ENCODE measurements at places on chromosomes 3 and 15.
A peak's percentile ranks its signal among the peaks of the same experiment; 100 is the strongest.

DNA sequence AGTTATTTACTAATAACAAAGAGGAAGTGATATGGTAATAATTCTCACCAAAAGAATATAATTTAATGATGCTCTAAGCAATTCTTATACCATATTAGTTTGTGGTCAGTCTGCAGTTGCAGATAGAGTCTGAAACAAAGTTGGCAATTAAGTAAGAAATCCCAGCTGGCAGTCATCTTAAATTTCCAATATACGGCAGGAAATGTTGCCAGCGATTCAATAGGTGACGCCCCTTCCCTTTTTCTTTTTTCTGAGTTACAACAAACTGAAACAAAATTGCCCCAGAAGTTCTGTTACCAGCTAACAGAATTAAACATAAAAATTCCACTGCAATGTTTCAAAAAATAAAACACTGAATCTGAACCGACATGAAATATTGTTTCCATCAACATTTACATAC, 26.7 kb downstream of the LRRFIP2 start:
- no peak for DNase-seq

- no peak for DNase-seq
Measured at GRCh38 chr3:104648823-104649222, 717.9 kb upstream of the ALCAM start.

- DNase-seq: no peak
Measured at GRCh38 chr3:100087198-100087597, 27.1 kb downstream of the FILIP1L start.

DNA sequence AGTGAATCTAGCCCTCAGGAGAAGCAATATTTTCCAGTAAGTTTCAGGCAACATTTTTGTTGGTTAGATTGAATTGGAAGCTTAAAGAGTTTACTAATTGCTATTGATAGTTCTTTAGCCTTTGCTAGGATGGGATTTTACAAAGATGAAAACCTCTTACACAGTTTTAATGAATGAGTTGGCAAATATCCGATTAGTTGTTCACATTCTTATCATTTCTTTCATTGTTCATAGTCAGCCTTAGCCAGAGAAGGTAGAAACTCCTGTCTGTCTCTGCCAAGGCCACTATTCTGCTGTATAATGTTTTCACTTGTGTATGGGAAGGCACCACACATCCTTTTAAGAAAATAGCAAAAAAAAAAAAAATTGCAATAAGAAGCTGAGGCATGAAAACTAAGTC, 222.0 kb upstream of the MANF start:
- DNase-seq: no peak

DNA sequence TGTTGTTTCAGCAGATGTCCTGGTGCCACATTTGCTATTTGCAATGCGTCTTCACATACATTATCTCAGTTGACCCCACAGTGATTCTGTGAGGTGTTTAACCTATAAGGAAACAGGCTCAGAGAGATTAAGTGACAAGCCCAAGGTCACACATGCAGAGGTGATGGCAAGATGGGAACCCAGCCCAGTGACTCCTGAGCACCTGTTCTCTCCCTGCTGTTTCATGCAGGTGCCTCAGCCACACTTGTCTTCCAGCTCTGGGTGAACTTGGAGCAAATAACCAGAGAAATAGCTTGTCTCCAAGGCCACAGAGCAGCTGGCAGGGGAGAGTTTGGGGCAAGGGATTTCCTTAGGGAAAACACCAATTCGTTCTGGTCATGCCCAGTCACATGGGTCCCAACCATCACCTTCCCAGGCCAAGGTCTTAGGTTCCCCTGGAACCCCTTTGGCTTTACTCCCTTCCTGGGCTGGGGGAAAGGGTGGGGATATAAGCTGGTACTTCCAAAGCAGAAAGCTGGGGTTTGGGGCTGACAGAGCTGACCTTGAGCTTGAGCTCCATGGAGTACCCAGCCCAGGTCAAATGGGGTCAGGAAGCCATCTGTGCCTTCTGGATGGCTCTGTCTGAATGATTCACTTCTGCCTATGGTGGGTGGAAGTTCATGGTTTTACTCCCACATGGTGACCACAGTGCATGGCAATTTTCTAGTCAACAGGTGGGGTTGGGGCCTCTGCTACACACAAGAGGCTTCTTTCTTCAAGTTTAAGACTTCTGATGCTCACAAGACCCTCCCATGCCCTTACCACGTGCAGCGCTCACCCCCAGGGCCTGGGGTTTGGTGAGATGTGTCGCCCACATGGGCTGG, 22.4 kb downstream of the LIPC start:
- no peak for DNase-seq

DNA sequence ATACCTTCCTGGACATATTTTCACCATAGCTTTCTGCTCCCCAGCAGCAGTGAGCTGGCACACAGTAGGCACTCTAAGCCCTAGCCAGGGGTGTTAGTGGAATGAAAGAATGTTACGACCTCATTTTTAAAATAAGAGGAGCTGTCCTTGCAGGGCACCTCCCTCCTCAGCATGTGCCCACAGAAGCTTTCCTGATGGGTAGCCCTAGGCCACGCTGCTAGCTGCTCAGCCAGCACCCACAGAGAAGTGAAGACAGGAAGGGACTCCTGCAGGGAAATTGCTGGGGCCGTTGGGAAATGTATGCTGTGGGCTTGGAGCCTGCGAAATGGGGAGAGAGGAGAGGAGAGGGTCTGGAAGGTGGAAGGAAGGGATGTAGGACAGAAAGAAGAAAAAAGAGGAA, 87.3 kb upstream of the ANKRD34C start:
- no peak for DNase-seq

GRCh38 chr15:70557521-70558258, 205.7 kb downstream of the UACA start:
- no peak for DNase-seq

DNA sequence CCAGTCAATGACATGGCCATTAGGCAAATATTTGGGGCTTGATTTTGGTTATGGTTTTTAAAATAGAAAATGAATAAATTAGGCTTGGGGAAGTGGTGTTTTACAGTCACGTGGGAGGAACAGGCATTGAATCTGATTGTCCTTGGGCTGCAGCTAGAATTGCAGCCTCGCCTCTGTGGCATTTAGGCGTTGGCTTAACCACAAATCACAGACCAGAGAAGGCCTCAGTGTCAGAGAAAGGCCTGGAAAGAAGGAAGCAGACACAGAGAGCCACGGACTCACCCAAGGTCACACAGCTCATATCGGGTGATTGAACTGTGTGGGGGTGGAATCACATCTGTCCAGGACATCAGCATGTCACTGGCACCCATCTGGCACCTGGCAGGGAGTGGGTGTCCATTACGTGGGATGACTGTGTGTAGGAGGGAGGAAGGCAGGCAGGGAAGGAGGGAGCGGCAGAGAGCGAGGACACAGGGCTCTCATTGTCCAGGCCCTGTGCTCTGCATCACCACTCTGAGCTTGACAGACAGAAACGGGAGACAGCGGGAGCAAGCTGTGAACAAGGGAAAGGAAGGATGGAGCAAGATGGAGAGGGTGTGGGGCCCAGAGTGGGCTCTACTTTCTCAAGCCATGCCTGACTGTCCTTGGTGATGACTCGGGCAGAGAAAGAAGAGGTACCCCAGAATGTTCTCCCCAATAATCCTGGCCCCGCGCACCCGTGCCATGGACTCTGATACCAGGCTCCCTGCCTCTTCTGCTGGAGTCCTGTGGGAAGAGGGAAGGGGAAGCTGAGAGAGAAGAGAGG, 186.4 kb downstream of the FAM43A start:
- no peak for DNase-seq

DNA sequence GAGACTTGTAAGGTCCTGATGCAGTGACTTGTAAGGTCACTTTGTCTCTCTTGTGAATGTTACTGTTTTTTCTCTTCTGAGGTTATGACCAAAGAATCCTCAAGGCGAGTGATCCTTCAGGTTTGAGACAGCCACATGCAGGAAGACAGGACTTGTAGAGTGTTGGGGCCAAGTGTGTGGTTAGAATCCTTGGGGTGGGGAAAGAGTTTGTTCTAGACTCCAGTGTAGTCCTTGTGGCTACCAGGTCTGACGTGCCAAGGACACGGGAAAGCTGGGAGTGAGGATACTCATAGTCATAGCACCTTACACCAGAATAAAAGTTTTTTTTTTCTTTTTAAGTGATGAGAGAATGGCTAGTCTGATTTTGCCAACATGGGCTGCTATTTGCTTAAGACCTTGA, 7.3 kb upstream of the SACM1L start:
- DNase-seq: no peak

- DNase-seq: no peak
Measured at GRCh38 chr3:135779590-135780235, 185.8 kb upstream of the PPP2R3A start.

- no peak for DNase-seq
Measured at GRCh38 chr15:82178061-82178460, 84.5 kb downstream of the EFL1 start.

- no peak for DNase-seq
Measured at GRCh38 chr3:55156851-55157650, 229.2 kb upstream of the LRTM1 start.

DNA sequence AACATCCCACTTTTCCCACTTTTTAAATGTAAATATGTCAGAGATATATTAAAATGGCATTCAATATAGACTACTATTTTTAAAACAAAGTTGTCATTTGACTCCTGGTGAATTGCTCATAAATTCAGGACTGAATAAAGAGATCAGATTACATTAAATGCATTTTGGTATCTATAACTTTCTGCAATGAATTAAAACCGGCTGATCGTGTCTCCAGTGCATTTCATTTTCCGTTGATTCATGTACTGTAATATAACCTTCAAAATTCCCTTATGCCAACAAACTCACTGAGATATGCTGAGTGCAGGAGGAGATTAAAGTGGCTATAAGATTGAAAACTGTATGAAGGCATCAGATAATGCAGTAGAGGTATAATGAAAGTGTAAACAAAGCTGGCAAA, 361.1 kb upstream of the CDIN1 start:
- no peak for DNase-seq

DNA sequence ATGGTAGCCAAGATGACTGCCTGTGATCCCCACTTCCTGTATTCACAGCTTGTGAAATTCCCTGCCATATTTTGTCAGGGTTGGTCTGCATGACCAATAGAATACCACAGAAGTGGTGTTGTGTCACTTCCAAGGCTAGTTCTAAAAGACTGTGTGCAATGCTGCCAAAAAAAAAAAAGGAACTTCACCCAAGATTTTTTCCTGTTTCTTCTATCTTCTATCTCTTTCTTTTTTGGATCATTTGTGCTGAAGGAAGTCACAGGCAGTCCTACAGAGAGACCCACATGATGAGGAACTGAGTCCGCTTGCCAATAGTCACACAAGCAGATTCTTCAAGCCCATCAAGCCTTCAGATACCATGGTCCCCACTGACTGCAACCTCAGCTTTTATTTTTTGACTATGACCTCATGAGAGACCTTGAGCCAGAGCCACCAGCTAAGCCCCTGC, 18.1 kb upstream of the RAF1 start:
- no peak for DNase-seq

- DNase-seq: no peak
Measured at GRCh38 chr3:35042210-35042991, 596.9 kb upstream of the ARPP21 start.

DNA sequence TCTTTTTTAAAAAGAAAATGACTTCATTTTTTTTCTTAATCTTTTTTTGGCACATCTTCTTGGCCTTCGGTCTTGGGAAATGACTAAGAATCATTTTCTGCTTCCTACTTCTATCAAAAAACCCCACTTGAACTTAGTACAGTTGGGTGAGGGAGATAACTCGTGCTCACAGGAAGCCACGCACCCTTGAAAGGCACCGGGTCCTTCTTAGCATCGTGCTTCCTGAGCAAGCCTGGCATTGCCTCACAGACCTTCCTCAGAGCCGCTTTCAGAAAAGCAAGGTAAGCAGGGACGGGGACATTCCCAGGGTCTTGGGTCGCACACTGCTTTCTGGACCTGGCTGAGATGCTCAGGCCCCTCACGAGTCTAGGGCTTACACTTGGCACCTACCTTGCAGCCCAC, at the start of gene CCR4:
Gene CCR4, plus strand, starts transcription at position 235 of the 402 bp plus-strand sequence. CDS start 1,779 bp downstream, outside the sequence.
- no peak for DNase-seq

- DNase-seq: peak; percentile 60
Measured at GRCh38 chr3:45464336-45465170, 76.2 kb downstream of the LARS2 start.

- no peak for DNase-seq
Measured at GRCh38 chr15:94075349-94075748, 156.0 kb upstream of the MCTP2 start.

- DNase-seq: no peak
Measured at GRCh38 chr3:47803480-47804025, 615 bp downstream of the DHX30 start.

DNA sequence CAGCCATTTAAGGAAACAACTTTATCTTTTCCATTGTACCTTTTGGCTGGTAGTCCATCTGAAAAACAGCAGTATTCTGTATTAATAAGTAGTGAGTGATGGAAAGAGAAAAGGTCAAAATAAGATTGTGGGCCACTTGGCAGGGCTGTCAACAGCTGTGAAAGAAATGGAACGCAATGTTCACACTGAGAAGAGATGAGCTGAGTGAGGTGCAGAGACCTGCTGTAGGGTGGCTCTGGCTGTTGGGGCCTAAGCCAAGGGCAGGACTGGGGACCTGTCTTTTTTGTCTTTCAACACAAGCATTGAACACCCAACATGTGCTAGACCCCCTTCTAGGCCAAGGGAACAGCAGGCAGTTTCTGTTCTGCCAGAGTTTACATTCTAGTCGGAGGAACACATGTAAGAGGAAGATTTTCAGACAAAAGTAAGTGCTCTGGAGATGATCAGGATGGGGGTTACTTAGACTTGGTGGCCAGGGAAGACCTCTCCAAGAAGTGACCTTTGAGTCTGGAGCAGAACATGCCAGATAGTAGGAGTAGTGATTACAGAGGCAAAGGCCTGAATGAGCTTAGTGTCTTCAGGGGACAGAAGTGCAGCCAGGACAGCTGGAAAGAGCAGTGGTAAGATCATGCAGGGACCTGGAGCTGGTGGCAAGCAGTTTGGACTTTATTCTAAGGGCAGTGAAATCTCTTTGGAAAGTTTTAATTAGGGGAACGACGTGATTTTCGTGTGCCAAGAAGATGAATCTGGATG, 29.6 kb downstream of the TSEN2 start:
- DNase-seq: no peak

DNA sequence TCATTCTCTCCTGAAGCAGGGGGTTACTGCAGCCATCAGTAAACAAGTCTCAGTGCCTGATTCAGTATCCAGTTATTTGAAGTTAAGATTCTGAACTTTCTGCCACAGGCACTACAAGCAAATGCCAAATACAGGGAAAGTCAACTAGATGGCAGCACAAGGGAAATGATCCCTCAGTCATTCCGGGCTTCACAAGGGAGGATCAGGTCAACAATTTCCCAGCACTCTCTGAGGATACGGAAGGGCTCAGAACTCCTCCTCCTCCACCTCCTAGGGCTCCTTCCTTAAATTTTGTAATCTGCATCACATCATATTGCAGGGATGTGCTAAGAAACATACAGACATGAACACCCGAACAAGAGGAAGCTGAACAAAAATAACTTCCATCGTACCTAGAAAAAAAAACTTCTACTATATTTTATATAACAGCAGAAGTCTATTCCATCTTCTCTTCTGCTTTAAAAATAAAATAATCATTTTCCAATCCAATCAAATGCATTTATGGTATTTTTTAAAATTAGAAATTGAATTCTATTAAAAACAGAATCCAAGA, 187.1 kb downstream of the FMN1 start:
- no peak for DNase-seq

- no peak for DNase-seq
Measured at GRCh38 chr3:4174791-4175190, 128.4 kb upstream of the SETMAR start.

- DNase-seq: peak; percentile 79
Measured at GRCh38 chr3:49339941-49340800, at the start of gene USP4. Gene USP4 (minus strand): TSS chr3:49340053. CDS start chr3:49340024, 29 bp downstream.

GRCh38 chr3:120802916-120803315, 60.4 kb downstream of the GTF2E1 start:
- DNase-seq: no peak

- no peak for DNase-seq
Measured at GRCh38 chr3:147269907-147270306, 136.4 kb downstream of the ZIC4 start.

GRCh38 chr3:104536715-104537114, 830.0 kb upstream of the ALCAM start:
- DNase-seq: no peak

Measured in stimulated activated naive CD4-positive, alpha-beta T cell (primary cell).